H1 (cell line): ENCODE measurements at places on chromosomes 12 and 14. TPM values are rescaled to one million over a fixed set of nuclear protein-coding genes. Genes with fewer than 3 reads are reported as not detected.

DNA sequence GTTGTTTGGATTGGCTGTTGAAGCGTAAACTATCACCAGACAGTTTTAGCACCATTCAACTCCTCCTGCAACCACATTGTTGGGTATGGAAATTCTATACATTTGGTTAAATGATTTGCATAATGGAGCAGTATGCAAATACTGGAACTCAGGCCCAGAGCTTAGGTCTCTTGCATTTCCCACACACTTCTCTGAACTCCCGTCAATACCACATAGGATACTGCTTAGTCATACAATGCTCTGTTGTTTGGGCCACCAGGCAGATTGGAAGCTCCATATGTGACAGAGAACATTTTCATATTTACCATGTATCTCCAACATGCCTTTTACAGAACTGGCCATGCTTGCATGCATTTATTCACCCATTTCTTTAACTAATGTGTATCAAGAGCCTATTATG lies 78.0 kb downstream of the IFNG start:
- no peak for DNase-seq

Gene PIANP
- total RNA-seq, result 9.8 and 15.3 TPM in 2 replicates

Gene RAPGEF3
- total RNA-seq, result 6.7 and 9.4 TPM in 2 replicates

- DNase-seq, result no peak
Measured at GRCh38 chr14:56810147-56810719, at the start of gene OTX2. OTX2 (minus strand) TSS chr14:56810479; CDS start chr14:56805456, 5,023 bp downstream.

DNA sequence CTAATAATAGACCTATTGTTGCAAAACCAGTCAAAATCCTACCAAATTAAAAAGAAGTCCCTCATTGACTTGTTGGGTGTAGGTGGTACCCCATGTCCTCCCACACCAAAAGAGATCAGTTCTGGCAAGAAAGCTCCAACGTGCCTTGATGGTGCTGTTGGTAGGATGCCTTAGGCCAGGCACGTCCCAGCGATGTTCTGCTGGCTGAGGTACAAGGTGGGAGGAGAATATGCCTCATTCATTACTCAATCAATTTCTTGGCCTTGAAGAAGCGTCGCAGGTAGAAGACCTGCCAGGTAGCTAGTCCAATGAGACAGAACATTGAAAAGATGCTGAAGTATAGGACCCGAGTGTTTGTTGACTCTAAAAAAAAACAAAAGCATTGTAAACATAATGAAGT lies 7.8 kb upstream of the NEK9 start:
- no peak for DNase-seq

Gene ARMH4
- 24.8 and 25.4 TPM in 2 replicates for total RNA-seq

DNA sequence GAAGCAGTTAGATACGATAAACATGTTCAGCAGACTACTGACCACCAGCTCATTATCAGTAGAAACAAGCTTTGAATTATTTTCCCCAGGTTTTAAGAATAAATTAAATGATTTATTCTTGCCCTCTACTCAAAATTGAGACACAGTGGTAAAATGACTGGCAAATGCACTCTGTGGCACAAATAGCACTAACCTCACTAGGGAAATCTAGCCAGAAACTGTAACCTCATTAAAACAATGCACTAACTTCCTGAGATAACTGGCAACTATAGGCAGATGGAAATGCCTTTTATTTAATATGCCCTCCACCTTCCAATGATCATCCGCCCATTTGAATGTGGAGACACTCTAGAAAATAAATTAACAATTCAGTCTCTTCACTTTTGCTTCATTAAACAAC lies 33.2 kb downstream of the CPNE8 start:
- DNase-seq, result no peak

GRCh38 chr12:94186278-94187241 lies 38.2 kb downstream of the PLXNC1 start:
- DNase-seq, result peak; percentile 87

DNA sequence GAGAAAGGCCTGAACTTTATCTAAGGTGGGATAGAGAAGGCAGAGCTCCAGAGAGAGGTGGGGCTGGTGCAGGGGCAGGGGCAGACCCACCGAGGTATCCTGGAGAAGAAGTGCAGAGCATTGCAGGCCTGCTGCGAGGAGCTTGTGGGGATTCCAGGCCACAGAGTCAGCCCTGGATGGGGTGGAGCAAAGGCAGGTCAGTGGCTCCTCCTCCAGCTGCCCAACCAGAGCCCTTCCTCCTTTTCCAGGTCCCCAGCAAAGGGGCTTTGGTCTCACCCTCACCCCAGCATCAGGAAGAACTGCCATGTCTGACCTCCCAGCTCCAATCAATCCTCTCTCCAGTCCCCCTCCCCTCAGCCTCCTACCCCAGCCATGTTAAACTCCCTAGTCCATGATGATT lies 19.8 kb upstream of the ZNF740 start:
- no peak for DNase-seq

Gene LRP1-AS
- total RNA-seq, result not detected in 2 replicates

Gene KRT80
- total RNA-seq, result 0.08 TPM in 1 of 2 replicates, not detected in the other

Gene KRT73
- total RNA-seq, result not detected in 2 replicates

DNA sequence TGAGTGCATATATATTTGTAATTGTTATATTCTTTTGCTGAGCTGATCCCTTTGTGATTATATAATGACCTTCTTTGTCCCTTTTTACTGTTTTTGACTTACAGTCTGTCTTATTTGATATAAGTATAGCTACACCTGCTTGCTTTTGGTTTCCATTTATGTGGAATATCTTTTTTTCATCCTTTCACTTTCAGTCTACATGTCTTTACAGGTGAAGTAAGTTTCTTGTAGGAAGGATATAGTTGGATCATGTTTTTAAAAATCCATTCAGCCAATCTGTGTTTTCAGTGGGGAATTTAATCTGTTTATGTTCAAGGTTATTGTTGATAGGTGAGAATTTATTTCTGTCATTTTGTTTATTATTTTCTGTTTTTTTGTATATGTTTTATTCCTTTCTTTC lies 12.1 kb downstream of the GZMH start:
- DNase-seq, result no peak

DNA sequence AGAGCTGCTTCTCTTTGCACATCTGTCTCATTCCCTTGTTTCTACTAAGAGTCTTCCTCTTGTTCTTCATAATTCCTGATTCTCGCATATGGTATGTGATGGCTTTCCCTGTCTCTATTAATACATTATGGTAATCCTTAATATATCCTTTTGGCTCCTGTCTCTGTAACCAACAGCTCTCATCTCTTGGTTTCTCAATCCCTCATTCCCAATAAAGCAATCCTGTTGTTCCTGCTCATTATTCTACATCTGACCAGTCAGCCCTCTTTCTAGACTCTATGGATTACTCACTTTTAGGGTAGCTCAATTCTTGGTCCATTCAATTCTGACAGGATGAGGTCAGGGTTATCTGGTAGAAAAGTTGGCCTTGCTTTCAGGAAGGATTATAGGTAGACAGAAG lies 349.9 kb downstream of the LRIG3 start:
- DNase-seq, result no peak

GRCh38 chr12:6533653-6533922 lies 729 bp upstream of the GAPDH start:
- no peak for DNase-seq

Gene CCDC63
- total RNA-seq, result 0.55 and 0.93 TPM in 2 replicates

DNA sequence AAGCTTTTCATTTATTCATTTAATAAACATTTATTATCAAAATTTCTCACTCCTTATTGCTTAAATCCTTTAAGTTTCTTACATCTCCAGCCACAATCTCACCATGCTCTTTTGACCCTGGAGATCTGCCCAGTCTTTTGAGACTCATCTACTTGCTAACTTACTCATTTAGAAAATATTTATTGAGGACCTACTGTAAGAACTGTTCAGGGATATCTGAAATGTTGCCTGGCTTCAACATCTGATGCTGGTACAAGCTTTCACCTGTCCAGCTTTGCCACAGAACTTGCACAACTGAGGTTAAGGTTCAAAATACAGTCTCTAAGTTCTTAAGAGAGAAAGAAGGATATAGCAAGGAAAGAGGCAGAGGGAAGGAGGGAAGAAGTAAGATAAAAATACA lies 17.5 kb upstream of the GXYLT1 start:
- no peak for DNase-seq

- DNase-seq, result no peak
Measured at GRCh38 chr12:114265036-114265435, 140.9 kb downstream of the TBX5 start.

Gene NPFF
- 0.80 TPM in 1 of 2 replicates, not detected in the other for total RNA-seq

Gene FGF23
- total RNA-seq, result 0.42 and 0.67 TPM in 2 replicates

Gene SPTB
- 2.4 and 2.7 TPM in 2 replicates for total RNA-seq

GRCh38 chr12:107600581-107601144 lies 84.9 kb upstream of the PWP1 start:
- no peak for DNase-seq

GRCh38 chr14:92223025-92223424 lies 99.9 kb upstream of the SLC24A4 start:
- no peak for DNase-seq

DNA sequence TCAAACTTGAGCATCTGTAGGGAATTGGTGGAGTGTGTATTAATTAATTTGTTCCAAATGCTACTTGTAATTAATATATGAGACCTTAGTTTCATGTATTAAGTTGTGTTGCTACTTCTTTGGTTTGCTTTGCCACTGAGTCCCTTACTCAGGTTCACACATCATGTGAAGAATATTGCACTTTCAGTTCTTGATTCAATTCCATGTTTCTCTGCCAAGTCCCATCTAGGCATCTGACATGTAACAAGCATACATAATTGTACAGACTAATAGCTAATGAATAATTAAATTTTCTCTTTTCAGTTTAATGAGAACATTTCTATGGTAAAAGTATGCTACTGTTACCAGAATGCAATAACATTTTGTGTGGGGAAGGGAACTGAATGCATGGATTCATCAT lies 640.0 kb downstream of the TMTC2 start:
- DNase-seq, result no peak

DNA sequence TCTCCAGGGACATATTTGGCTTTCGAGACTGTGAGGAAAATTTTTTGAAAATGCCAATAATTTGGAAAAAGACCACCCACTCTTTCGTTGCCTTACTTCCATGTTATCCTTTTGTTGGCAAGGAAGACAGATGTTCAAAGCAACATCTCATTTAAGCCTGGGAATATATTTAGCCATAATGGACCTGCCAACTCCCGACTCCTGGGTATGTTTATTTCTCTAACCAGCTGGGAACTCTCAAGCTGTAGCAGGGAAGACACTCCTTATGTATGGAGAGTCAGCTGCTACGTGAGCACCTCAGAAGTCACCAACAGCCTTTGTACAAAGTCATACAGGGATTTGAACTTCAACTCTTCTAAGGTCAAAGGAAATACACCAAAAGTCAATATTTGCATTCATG lies 96.5 kb upstream of the DAAM1 start:
- no peak for DNase-seq

- DNase-seq, result no peak
Measured at GRCh38 chr14:93019970-93020369, 95.8 kb downstream of the ITPK1 start.

GRCh38 chr12:115957686-115958290 lies 319.7 kb downstream of the MED13L start:
- no peak for DNase-seq

- DNase-seq, result no peak
Measured at GRCh38 chr14:56431013-56431412, 148.6 kb upstream of the TMEM260 start.

Gene ACSM4
- total RNA-seq, result not detected in 2 replicates

- DNase-seq, result no peak
Measured at GRCh38 chr12:51686727-51687126, 95.7 kb downstream of the SCN8A start.

GRCh38 chr12:125330645-125331341 lies 265.6 kb downstream of the AACS start:
- no peak for DNase-seq

DNA sequence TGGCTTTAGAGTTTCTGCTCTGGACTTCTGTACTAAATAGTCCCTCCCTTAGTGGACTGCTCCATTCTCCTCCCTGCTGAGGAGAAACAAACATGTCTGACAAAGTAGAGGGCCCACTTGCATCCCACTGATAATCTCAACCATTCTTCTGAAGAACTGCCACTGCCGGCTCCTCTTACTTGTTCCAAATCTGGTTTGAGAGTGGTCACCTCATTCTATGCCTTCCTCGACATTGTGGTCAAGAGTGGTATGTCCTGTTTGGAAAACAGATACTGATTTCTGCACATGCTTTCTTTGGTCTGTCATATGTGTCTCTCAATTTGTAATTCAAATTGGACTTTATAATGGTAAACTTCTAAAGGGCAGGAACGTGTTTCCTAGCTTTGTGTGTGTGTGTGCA lies 36.3 kb upstream of the PLEKHA5 start:
- no peak for DNase-seq

DNA sequence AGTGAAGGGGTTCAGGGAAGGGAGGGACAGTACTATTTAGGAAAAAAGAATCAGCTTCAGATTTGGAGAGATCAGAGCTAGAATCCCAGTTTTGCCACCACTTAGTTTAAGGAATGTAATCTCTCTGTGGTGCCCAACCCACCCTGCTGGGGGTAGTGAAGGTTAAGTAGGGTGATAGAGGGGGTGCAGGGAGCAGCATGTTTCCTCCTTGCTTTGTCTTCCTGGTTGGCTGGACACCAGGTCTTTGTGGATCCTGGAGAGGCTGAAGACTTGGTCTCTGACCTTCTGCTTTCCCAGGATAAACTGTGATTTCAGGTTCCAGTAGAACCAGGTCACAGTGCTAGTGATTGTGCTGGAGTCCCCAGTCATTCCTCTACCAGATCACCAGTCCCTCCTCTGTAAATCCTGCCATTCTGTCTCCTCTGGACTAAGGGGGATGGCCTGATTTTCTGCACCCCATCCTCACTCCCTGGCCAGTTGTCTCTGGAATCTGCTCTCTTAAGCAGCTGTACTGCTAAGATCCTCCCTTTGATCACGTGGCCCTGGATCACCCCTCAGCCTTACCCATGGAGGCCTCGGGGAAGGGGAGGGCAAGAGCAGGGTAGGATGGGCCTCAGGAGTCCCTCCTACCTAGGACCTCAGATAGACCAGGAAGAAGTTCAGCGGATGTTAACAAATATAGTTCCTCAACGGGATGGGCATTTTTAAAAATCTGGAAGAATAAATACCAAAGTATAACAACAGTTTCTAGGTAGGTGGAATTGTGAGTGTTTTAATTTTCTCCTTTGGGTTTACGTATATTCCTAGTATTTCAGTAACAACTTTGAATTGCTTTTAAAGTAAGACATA lies 3.1 kb downstream of the MAP3K12 start:
- no peak for DNase-seq

DNA sequence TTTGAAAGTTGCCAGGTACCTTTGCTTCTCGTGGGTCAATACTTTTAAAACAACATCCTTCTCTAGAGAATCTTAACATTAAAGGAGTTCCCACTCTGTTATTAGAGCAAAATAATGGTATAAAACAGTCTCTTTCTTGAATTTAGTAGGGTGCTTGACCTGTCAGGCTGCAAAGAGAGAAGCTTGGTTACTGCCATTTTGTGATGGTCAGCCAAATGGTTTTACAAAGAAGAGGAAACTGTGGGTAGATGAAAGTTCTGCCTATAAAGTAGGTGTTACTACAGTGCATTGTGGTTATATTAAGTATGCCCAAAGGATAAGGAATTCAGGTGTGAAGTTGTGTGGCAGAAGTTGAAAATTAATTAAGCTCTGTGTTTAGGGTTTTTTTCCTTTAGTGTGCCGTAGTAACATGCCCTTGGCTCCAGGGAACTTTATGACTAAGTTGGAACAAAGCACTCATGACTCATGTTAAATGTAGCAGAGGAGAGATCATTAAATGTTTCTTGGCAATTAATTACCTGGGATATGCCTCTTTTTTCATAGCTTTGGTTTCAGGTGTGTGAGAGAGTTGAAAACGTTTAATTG lies 354.0 kb upstream of the KITLG start:
- DNase-seq, result no peak

- no peak for DNase-seq
Measured at GRCh38 chr12:56998316-56998715, 8.0 kb downstream of the ZBTB39 start.

Gene CCDC197
- not detected in 2 replicates for total RNA-seq

Gene USP44
- 191 and 197 TPM in 2 replicates for total RNA-seq
